GM12864 (cell line): ENCODE measurements at places on chromosomes 4 and X.

GRCh38 chr4:152187693-152188092 is 348.2 kb downstream of the FBXW7 start:
- no peak for DNase-seq

GRCh38 chr4:180380733-180381132 is 1862.5 kb upstream of the TENM3 start:
- DNase-seq: no peak

DNA sequence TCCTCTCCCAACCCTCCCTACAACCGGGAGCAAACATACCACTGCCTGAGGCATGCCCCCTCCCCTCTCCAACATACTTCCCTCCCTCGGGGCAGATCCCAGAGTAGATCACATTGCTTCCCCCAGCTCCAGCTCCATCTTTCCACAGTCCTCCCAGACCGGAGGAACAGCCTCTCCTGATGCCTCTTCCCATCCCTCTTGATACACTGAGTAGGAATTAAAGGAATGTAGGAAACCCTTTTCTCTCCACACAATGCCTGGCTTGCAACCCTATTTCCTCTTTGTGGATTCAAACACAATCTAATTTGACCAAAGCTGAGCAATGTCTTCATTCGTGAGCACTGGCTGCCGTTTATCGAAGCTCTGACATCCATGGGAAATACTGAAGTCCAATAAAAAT is 339.8 kb downstream of the BCOR start:
- no peak for DNase-seq

DNA sequence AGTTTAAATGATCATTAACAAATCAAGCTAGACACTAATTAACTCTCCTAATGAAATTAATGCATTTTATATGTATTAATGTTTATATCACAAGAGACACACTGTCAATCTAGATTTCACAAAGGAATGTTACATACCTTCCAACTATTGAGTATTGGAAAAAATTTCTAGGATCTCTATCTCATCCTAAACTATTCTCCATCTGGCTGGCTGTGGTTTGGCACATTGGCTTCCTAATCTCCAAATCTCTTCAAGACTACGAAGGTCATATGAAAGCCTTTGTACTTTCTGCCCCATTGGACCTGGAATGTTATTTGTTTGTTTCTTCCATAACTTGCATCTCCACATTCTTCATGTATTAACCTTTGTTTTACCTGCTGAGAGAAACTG is 1160.0 kb downstream of the ADGRL3 start:
- DNase-seq: no peak

DNA sequence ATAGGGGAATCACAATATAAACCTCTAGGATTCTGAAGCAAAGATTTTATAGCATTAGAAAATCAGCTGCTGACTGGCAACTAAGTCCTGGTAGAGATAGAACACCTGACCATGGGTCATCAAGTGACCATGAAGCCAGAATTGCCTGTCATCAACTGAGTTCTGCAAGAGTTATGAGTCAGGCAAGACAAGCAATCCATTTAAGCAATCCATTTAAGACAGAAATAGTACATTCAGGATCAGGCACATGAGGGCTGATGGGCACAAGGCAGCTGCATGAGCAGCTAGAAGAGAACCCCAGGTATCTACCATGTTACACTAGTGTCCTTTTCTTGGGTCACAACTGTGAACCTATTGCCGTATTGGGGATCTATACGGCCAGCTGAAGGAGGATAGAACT is 98.9 kb downstream of the SPRY1 start:
- no peak for DNase-seq

DNA sequence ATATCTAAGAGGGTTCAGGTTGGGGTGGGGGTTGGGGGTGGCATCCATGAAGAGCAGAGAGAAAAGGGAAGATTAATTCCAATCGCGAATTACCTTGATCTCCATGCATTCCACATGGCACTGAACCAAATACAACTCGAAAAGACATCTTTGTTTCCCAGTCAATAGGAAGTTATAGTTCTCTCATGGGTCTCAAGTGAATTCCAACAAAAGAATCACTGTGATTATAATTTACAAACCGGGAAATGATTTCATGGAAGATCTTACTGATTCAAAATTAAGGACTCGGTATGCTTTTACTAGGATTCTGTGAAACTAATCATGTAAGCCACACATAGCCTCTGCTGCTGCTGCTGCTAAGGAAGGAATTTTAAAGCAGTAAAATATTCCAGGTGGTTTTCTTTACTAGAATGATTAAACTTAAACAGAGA is 26.6 kb upstream of the AMELX start:
- DNase-seq: no peak
